Esophagus squamous epithelium (tissue), 5 donors: ENCODE measurements at places on chromosomes 12 and 14.

- DNase-seq, result no peak
Observed at GRCh38 chr14:100030452-100031153, 34.6 kb upstream of the EVL start.

GRCh38 chr12:668090-668481 lies 4.8 kb upstream of the NINJ2 start:
- no peak for DNase-seq

- no peak for DNase-seq
Observed at GRCh38 chr14:21536418-21537089, 10.4 kb upstream of the SALL2 start.

DNA sequence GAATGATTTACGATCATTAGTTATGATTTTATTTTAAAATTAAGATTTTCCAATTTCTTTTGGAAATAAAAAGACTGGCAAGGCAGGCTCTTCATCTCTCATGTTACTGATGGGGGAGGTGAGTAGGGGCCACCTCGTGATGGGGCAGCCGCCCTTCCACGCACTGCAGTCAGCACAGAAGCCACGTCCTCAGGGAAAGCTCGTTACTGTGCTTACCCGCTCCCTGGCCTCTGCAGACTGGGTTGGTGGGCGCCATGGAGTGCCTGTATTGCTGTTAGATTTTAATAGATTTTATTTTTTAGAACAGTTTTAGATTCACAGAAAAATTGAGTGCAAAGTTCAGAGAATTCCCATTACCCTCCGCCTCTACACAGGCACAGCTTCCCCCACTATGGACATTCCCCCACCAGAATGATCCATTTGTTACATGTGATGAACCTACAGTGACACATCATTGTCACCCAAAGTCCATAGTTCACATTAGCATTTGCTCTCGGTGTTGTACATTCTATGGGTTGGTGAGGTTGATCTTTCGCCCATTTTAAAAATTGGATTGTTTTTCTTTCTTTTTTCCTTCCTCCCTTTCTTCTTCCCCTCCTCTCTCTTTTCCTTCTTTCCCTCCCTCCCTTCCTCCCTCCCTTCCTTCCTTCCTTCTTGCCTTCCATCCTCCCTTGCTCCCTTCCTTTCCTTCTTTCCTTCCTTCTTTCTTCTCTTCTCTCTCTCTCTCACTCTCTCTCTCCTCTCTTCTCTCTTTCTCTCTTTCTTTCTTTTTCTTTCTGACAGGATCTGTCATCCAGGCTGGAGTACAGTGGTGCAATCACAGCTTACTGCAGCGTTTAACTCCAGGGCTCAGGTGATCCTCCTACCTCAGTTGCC lies 30.7 kb downstream of the ADGRD1 start:
- DNase-seq, result no peak

- no peak for DNase-seq
Observed at GRCh38 chr12:61810486-61810885, 449.7 kb upstream of the USP15 start.

DNA sequence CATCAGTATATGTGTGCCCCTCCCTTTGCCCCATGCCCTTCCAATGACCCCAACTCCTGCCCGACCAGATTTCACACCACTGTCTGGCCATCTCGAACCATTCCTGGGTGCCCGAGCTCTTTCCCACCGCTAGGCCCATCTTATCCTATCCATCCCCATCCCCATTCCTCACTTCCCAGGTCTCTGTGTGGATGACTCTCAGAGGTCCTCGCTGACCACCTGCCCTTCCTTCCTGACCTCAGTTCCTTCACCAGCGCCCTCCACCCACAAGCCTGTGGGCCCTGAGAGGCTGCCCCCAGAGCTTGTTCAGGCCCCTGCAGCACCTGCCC lies 49.1 kb downstream of the CYP46A1 start:
- DNase-seq, result no peak

GRCh38 chr14:70333289-70333688 lies 26.2 kb downstream of the COX16 start:
- no peak for DNase-seq

DNA sequence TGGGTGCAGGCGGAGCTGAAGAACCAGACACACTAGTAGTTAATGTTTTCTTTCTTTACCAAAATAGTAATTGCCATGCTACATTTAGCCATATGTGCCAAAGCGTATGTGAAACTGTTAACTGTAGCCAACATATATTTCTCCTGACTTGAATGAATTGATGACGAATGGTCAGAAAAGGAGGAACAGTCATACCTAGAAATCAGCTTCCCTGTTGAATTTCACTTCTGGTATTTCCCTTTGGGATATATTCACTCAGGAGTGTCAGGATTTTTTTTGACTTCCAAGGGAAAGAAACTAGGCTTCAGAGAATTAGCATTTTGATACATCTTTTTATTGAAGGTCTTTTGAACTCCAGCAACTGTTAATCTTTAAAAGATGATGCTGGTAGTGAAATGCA lies 87.0 kb downstream of the ERC1 start:
- no peak for DNase-seq
